Stimulated activated CD4-positive, alpha-beta T cell treated with anti-CD3 and anti-CD28 coated beads, Interleukin-1b, Interleukin-23, amount 100 ng/mL, for 1 hour (primary cell): ENCODE measurements at places on chromosomes 6 and 20.

DNA sequence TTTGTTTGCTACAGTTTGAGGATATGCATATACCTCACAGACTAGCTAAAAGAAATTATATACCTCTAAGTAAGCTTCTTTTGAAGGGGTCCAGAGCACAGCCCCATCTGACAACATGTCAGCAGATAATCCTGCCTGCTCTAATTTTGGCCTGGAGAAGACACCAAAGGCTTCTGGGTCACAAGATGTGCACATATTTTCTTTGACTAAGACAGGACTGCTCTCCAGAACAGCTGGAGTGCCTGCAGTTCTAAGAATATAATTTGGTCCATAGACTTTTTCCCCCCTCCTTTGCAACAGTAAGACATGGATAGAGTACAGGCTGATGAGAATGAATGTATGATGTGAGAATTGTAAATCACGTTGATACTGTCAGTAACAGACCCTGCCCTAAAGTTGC lies 107.9 kb upstream of the KCNK16 start:
- no peak for DNase-seq

DNA sequence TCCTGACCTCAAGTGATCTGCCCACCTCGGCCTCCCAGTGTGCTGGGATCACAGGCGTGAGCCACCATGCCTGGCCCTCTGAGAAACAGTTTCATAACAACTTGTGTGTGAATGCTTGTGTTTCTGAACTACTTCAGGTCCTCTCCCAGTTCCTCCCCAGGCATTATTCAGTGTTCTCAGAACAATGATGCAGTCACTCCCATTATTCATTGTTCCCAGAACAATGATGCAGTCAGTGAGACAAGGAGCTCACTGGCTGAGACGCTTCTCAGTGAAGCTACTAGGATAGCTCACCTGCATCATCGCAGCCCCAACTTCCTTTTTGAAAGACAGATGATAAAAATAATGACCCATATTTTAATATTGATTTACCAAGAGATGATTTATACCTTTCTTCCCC lies 71.5 kb downstream of the NDUFAF5 start:
- DNase-seq: no peak

GRCh38 chr6:5811997-5812396 lies 194.7 kb downstream of the NRN1 start:
- no peak for DNase-seq

GRCh38 chr6:45949256-45949655 lies 66.4 kb downstream of the CLIC5 start:
- no peak for DNase-seq
